ENCODE measurements at places on chromosomes 2 and 18.

DNA sequence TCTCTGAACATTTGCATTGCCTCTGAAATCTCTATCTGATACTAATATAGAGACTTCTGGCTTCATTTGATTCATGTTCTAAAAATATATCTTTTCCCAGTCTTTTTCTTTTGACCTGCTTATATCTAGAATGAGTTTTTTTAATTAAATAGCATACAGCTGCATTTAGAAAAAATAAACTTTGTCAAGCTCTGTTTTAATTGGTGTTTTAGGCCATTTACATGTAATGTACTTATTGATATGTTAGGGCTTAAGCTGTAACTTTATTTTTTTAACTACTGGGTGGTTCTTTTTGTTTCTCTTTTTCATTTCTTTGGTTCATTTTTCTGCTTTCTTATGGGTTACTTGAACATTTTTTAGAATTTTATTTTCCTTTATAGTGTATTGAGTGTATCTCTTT, 54.9 kb downstream of the CCDC138 start:
- no peak for DNase-seq

GRCh38 chr2:188016917-188017316, 274.8 kb upstream of the GULP1 start:
- no peak for DNase-seq

GRCh38 chr18:26893996-26894395, 28.5 kb upstream of the AQP4 start:
- DNase-seq = no peak

GRCh38 chr2:48395658-48396057, 134.3 kb upstream of the STON1 start:
- no peak for DNase-seq

DNA sequence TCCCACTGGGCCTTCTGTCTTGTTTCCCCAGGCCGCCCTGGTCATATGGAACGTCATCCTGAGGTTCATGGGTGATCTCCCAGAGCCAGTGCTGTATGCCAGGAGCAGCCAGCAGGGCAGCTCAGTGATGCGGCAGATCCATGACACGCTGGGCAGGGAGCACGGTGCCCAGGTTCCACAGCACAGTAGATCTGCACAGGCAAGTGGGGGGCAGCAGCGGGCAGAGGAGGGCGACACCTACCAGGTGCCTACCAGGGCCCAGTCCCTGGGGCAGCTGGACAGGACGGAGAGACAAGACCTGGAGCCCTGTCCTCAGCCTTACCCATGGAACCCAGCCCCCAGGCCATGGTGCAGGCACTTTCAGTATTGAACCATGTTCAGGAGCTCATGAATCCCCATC, 36.1 kb upstream of the GPR17 start:
- DNase-seq = no peak

GRCh38 chr2:112483042-112483473, 1.1 kb downstream of the TTL start:
- peak; percentile 87 for DNase-seq

DNA sequence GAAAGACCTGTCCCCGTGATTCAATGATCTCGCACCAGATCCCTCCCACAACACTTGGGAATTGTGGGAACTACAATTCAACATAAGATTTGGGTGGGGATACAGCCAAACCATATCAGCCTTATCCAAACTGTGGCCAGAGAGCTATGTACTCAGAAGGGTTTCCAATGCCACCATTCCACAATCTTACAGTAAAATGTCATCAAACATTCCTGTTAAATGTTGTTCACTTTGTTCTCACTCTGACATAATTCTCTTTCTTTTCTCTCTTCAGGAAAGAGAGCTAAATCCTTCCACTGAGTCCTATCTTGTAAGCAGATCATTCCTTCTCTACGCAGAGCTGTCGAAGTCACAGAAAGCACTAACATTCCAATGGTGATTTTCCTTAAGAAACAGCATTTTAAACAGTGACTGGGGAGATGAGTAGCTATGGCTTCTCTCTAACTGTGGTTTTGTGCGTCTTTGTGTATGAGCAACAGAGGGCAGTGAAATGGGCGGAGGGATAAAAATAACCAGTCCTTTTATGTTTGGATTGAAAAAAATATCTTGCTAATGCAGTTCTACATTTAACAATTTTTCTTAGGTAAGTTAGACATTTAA, 684.7 kb downstream of the EPHA4 start:
- no peak for DNase-seq

GRCh38 chr18:23714576-23714975, 25.3 kb downstream of the LAMA3 start:
- DNase-seq = no peak

DNA sequence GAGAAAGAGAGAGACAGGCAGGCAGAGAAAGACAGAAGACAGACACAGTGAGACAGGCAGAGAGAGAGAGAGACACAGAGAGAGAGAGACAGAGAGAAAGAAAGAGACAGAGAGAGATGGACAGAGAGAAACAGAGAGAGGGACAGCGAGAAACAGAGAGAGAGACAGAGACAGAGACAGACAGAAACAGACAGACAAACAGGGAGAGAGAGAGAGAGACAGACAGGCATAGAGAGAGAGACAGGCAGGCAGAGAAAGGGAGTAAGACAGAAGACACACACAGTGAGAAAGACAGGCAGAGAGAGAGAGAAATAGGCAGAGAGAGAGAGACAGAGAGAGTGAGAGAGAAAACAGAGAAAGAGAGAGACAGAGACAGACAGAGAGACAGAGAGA, 105.3 kb upstream of the ANKRD30BL start:
- no peak for DNase-seq

- peak; percentile 28 for DNase-seq
These were observed 36.4 kb upstream of the IL1R1 start for GRCh38 chr2:102106133-102106556.
